ENCODE measurements at places on chromosomes 3 and 15.

DNA sequence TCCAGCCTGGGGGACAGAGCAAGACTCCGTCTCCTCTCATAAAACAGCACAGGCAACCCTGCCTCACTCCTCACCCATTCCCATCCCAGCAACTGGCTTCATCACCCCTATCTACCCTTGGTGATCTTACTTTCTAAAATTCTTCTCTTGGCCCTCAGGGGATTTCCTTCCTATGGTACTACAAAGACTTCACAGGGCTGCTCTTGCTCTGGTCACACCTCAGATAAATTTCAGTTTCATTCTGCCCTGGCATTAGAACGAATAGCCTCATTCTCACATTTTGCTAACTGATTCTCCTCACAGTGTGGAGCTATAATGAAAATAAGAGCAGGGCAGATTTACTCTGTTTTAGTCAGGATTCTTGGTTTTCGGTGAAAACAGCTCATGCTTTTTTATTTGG, 22.1 kb upstream of the CRBN start:
- no peak for DNase-seq

DNA sequence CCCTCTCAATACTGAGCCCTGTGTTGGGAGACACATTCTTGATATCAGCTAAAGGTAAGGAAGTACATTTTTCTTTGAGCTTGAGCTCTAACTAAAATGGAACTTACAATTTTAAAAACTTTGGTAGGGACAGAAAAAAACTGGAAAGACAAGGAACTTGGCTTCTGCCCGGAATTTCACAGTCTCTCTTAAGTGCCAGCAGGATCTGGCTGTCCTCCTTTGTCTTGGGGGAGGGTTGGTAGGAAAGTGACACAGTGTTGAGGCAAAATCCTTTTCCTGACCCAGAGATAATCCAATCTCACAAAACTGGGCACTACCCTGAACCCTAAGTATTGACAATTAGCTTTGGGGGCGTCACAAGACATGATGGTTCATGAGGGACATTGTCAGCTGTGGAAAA, 45.3 kb downstream of the ZPLD1 start:
- no peak for DNase-seq

DNA sequence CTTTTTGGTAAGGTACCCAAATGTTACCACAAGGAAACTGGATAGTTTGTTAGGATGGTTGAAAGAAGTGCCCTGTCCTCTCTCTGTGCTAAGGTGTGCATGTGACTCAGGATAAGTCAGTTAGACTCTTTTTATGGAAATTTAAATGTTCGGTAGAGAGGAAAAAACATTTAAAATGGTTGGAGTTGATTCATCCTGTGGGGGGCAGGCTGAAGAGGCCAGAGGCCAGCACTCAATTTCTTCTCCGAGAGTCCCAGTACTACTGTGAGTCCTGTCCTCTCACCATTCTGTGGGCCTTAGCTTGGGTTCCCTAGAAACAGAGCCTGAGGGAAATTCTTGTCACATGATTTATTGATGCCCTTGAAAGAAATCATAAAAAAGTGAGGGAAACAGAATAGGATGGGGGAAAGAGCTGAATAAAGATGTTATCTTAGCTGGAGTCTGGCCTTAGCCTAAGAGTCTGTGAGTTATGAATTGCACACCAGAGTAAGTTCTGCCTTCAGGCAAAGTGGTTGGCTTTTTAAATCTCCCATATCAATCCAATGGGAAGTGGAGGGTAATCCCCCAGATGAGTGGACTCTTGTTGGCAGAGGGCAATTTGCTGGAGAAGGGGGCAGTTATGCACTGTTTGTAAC, 106.5 kb upstream of the GALNT15 start:
- DNase-seq = no peak

- no peak for DNase-seq
These were observed 290.8 kb downstream of the NLGN1 start for GRCh38 chr3:173688216-173688842.

DNA sequence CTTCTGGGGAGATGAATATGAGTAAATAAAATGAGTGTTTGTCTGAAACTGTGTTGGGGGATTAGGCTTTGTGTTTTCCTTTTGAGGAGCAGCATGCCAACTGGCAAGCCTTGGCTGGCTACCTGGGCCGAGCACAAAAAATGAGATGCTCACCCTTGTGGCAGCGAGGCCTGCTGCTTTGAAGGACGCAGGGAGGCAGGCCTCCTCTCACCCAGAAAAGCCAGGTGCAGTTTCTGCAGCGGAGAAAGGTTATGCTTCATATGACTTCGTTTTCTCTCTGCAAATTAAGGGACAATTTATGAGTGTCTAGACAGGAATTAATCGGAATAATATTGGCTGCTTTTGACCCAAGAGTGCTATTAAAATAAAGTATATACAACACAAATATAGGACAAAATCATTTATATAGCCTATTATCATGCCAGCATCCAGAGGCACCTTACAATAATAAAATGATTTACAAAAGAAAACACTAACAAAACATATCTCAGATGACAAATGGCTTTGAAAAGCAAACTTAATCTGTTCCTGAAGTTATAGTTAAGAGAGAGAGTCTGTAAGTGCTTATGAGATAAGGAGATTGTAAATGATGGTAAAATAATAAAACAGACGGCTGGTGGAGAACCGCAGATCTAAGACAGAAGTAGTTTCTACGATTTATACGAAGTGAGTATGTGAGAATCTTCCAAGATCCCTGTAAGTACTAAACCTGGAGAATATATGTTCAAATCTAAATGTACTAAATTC, 682.8 kb upstream of the NR2F2 start:
- DNase-seq = no peak

DNA sequence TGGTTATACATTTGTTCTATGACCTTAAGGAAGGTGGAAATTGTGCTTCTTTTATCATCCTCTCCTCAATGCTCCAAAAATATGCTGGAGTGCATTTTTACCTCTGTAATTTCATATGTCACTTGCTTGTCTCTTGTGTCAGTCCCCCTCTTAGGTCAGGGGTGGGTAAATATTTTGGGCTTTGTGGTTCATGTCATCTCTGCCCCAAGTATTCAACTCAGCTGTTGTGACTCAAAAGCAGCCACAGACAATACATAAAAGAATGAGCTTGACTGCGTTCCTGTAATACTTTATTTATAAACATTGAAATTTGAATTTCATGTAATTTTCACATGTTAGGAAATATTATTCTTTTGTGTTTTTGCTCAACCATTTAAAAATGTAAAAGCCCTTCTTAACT, 60.4 kb upstream of the SLC24A5 start:
- no peak for DNase-seq

GRCh38 chr3:152197451-152197850, 71.3 kb upstream of the MBNL1 start:
- no peak for DNase-seq

Data from activated naive CD8-positive, alpha-beta T cell treated with anti-CD3 and anti-CD28 coated beads, Interleukin-2, amount 50 U/mL, for 16 hours (primary cell).